A549 treated with DMSO at 1 μM for 4 hours (cell line): ENCODE measurements at places on chromosomes 6 and 20. TPM values are rescaled to one million over a fixed set of nuclear protein-coding genes. Genes with fewer than 3 reads are reported as not detected.

TXNDC5 gene
- total RNA-seq: 125 to 153 TPM (median 146 TPM) in 5 replicates

RIPPLY2 gene
- 0.28 to 1.3 TPM (median 0.41 TPM) in 5 replicates for total RNA-seq

TRIM31 gene
- total RNA-seq: 1.3 to 2.2 TPM (median 1.7 TPM) in 5 replicates

DEF6 gene
- total RNA-seq: 0.03 to 0.30 TPM (median 0.08 TPM) in 3 of 5 replicates, not detected in the others

BMP6 gene
- 14.1 to 21.4 TPM (median 18.5 TPM) in 5 replicates for total RNA-seq

CMTR1 gene
- 15.7 to 18.1 TPM (median 17.4 TPM) in 5 replicates for total RNA-seq
